Stimulated activated CD8-positive, alpha-beta memory T cell treated with anti-CD3 and anti-CD28 coated beads, Interleukin-15, amount 100 ng/mL, for 1 hour (primary cell): ENCODE measurements at places on chromosomes 5 and 9.

DNA sequence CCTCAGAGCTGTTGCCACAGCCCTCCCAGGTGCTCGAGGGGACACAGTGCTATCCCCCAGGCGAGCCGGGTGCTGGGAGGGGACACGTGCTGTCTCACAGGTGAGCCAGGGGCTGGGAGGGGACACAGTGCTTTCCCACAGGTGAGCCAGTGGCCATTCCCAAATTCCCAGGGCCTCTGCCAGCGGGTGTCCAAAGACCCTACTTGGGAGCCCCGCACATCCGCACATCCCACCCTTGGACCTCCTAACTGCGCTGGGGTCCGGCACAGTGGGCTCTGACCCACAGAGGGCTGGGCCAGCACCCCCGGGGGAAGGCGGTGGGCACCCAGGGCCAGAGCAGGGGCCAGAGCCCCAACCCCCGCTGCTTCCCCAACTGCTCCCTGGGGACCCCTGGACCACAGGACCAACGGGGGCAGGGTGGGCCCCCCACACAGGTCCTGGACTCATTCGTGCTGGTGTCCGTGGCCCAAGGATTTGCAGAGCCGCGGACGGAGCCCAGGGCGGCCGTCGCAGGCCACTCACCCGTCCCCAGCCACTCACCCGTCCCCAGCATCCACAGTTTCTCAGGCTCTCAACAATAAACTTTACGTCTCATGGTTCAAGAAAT lies 17.9 kb downstream of the EXD3 start:
- no peak for DNase-seq

GRCh38 chr5:35902046-35902672 lies 36.3 kb downstream of the CAPSL start:
- no peak for DNase-seq

- DNase-seq: no peak
These were observed 61.9 kb upstream of the GHR start for GRCh38 chr5:42361315-42361688.

DNA sequence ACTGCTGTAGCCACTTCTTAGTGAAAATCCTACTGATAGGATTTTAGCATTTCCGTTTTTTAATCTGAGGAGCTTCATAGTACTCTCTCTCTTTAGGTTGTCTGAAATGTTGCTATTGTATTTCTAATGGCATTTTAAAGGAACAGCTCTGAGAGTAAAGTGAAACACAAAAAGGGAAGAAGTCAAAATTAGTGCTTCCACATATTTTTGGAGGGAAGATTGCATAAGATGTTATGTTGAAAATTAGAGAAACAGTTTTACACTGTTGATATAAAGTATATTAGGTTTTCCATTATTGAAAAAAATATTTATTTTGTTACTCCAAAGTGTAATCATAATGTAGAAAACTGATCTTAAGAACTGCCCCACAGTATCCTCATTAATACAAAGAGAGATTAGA lies 525.1 kb downstream of the TAF11L14 start:
- no peak for DNase-seq

DNA sequence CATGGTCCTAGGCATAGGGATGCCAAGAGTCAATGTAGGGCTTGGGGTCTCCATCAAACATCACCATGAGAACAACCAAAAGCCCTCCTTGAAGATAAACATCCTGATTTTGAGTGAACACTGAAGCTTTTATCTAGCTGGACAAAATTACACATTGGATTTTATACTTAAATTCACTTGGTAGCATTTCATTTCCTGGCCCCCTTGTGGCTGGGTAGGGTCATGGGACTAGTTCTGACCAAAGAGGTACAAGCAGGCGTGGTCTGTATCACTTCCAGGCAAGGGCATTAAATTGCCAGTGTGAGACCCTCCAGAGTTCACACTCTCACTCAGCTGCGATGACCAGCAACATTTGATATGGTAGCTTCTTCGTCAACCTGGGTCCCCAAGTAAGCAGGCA lies 320.3 kb downstream of the ACTL7B start:
- DNase-seq: no peak

GRCh38 chr9:31089549-31090221 lies 1294.8 kb upstream of the ACO1 start:
- DNase-seq: no peak

- DNase-seq: no peak
These were observed 2032.3 kb downstream of the EFNA5 start for GRCh38 chr5:105638437-105638836.

DNA sequence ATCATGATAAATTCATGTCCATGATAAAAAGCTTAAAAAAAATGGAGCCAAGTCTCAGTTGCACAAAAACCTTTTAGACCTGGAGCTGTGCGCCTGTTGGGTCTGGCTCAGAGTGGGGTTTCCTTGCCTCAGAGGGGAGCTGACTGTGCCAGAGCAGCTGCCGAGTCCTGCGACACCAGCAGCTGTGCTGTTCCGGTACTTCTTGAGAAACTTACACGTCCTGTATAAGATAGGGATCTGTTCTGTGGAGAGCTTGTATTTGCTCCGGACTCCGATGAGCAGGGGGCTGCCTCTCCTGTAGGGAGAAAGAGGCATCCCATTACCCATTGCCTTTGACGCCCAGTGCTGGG lies 28.6 kb downstream of the GFPT2 start:
- no peak for DNase-seq

DNA sequence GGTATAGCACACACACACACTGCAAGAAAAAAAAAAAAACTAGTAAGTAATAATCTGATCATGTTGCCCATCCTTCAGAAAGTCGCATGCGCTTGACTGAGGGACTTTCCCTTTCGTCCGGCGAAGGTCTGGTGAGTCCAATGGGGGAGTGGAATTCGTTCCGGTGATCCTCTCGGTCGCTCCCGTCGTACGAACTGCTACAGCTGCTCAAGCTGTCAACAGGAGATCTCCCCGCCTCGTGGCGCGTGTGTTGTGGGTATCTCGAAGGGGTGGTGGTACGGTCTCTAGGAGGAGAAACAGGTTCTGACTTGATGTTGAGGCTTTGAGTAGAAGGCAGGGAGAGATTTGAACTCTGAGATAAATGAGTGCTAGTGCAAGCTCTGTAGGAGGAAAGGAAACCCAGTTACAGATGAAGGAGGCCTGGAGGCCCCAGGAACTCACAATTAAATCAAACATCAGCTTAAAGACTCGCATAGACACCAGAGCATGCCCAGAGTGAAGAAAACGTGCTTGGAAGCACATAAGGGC lies 160.4 kb downstream of the MEF2C start:
- no peak for DNase-seq

DNA sequence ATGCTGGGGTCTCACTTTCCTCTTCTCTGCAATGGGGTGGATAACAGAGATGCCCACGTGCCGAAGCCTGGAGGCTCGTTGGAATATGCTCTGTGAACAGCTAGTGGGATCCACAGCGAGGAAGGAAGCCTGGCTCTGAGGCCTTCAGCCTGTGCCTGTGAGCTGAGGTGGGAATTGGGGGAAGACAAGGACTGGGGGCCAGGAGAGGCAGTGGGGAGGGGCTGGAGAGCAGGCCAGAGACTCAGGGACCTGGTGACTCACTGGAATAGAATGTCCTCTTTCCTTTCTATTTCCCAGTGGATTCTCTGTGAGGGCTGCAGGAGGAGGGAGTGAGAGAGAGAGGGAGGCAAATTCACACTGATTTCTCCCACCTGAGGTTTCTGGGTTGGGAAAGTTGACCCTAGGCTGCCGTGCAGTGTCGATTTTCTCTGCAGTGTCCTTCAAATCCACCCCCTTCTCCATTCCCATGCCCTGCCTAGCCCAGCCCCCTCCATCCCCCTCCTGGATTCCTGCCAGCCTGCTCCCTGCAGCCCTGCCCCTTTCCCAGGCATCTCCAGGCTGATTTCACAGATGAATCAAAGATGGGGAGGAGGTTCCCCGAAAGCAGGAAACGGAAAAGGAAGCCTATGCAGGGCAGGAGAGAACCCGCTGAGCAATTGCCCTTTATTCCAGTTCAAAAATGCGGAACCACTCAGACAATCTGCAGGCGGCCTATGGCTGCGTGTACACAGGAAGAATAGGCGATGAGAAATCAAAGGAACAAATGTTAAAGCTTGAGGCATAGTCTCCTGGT lies 1.4 kb upstream of the SPAAR start:
- DNase-seq: no peak

GRCh38 chr9:108053555-108054061 lies 564.0 kb upstream of the KLF4 start:
- DNase-seq: no peak

- no peak for DNase-seq
These were observed 217.6 kb upstream of the DMRTA1 start for GRCh38 chr9:22229069-22229468.

DNA sequence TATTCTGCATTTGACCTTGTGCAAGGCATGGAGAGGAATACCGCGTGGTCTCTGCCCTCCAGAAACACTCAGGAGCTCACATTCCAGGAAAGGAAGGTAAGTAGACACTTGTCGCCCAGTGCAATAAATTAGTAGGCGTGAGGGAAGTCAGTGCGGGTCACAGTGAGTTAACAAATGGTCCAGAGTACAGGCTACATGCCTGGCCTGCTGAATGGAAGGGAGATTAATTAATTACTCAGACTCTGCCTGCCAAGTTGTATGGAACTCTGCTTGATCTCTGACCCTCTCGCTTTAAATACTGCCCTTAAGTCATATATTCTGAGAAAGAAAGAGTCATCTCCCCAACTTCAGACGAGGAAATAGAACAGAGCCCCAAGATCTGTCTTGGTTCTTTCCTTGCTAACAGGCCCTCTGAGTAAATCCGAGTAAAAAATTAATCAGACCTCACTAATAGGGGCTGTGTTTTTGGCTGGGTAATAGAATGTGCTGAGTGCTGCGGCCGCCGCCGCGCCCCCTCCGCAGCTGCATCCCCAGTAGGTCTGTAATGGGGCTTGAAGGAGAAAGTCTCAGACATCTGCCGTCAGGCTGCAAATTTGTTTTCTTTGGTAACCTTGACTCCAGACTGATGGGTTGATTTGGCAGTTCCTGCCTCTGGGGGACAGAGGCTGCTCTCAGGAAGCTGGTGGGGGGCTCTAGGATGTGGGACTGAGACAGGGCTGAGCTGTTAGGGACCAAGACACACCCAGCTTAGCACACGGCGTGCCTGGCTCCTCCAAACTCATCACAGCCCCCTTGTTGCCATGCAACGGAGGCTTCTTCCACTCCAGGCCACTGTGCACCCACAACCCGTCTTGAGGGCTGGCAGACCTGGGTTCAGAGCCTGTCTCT lies 144.4 kb downstream of the NSG2 start:
- DNase-seq: no peak
